ENCODE measurements at places on chromosomes 3 and 15.

- no peak for DNase-seq
Observed at GRCh38 chr3:69276884-69277283, 109.0 kb downstream of the FRMD4B start.

DNA sequence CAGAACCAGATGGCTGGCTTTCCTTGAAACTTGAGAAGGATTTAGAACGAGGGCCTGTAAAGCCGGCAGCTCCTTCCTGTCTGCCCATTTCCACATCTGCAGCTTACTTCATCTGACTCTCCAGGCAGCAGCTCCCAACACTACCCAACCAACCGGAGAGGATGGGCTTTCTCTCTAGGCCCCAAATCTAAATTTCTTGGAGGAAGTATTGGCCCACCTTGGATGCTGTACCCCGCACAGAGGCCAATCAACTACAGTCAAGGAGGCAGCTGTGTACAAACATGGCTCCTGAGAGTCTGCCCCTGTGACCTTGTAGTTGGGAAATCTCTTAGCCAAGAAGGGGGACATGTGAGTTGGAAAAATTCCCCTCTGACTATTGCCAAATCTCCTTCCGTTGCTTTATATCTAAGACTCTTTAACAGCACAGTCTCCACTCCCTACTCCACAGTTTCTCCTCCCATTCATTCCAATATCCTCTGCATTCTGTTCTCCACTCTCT, 8.0 kb upstream of the ACAP2 start:
- no peak for DNase-seq

GRCh38 chr3:28171962-28172361, 69.5 kb upstream of the CMC1 start:
- no peak for DNase-seq

DNA sequence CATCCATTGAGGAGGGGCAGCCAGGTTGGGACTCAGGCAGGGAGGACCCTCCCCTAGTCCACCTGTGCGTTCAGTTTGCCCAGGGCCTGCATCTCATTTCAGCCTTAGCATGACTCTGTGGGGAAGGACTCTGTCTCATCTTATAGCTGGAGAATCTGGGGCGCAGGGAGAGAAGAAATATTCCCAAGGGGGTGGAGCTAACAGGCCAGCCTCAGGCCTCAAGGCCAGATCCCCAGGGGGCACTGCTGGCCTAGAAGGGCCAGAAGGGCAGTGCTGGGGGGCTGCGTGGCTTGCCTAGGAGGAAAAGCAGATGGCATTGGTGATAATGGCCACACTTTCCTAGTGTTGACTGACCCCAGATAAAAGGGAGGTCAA, 10.9 kb downstream of the AMOTL2 start:
- no peak for DNase-seq

GRCh38 chr3:184320104-184320445, 5.7 kb downstream of the EIF4G1 start:
- DNase-seq = peak; percentile 98

DNA sequence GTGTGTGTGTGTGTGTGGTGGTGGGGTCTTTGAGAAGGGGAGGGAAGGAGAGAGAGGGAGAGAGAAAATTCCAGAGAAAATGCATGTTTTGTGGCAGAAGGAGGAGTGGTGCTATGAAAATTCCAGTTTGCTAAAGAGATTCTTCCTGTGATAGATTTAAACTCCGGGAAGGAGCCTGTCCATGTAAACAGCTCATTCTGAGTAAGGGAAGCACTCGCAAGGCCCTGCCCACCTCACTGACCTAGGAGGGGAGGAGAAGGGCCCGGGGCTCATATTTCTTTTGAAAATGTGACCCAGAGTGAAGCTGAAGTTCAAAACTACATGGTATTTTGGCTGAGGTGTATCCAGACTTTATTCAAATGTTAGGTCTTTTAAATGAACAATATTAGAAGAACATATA, 41.3 kb downstream of the ADAMTSL3 start:
- DNase-seq = no peak

- peak; percentile 24 for DNase-seq
Observed at GRCh38 chr3:11385326-11385725, 113.1 kb downstream of the ATG7 start.

DNA sequence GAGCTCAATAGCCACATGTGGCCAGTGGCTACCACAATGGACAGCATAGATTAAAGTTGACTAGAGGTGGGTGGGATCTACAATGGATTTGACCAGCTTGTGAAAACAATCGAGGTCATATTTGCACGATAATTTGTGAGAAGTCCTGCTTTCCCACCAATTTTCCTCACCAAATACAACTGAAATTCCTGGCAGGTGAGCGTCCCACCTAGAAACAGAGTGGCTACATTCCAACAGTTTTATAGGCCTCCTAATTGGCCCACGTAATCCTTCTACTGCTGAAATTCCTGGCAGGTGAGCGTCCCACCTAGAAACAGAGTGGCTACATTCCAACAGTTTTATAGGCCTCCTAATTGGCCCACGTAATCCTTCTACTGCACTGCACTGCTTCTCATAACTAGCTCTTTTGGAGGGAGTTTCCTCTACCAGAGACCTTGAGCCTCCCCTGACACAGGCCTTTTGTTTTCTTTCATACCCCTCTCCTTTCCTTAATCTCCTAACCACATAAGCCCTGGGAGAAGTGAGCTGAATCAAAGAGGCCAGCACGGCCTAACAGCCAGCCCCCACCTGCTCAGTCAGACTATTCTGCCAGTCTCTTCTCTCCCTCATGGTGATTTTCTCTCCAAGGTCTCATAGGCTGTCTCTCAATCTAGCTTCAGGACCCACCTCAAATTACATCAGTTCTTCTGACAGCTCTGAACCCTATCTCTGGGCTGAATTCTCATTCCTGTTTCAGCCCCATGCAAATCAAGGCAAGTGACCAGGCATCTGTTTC, 80.2 kb downstream of the BFSP2 start:
- no peak for DNase-seq

GRCh38 chr3:46931631-46932331, 44.8 kb downstream of the CCDC12 start:
- DNase-seq = peak; percentile 96

DNA sequence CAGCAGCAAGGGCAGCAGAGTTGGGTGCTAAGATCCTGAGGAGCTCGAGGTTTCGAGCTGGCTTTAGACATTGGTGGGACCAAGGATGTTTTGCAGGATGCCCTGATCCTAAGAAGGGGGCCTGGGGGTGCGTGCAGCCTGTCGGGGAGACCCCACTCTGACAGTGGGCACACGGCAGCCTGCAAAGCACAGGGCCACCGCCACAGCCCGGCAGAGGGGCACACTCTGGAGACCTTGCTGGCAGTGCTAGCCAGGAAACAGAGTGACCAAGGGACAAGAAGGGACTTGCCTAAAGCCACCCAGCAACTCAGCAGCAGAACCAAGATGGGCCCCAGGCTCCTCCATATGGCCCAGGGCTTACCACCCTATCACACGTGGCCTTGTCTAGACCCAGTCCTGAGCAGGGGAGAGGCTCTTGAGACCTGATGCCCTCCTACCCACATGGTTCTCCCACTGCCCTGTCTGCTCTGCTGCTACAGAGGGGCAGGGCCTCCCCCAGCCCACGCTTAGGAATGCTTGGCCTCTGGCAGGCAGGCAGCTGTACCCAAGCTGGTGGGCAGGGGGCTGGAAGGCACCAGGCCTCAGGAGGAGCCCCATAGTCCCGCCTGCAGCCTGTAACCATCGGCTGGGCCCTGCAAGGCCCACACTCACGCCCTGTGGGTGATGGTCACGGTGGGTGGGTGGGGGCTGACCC, 18.8 kb downstream of the SEC61A1 start:
- DNase-seq = no peak

- no peak for DNase-seq
Observed at GRCh38 chr3:23258110-23258509, 55.0 kb downstream of the UBE2E2 start.

DNA sequence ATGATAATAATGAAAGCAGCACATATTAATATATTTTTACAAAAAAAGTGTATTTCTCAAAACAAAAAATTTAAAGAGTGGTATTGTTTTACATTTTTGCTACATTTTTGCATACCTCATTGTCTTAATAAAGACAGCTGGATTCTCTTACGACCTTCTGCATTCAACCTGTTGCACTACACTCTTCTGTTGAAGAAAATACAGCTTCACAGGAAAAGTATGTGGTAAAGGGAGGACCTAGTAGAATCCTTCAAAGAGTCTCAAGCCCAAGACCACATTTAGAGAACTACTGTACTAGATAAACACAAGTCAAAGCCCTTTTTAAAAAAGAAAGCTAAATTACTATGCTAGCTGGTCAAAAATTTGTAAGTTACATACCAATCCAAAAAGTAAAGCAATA, 7.9 kb downstream of the ZNF280D start:
- DNase-seq = no peak

- DNase-seq = peak; percentile 30
Observed at GRCh38 chr3:46706771-46707582, 5.8 kb downstream of the TMIE start.

DNA sequence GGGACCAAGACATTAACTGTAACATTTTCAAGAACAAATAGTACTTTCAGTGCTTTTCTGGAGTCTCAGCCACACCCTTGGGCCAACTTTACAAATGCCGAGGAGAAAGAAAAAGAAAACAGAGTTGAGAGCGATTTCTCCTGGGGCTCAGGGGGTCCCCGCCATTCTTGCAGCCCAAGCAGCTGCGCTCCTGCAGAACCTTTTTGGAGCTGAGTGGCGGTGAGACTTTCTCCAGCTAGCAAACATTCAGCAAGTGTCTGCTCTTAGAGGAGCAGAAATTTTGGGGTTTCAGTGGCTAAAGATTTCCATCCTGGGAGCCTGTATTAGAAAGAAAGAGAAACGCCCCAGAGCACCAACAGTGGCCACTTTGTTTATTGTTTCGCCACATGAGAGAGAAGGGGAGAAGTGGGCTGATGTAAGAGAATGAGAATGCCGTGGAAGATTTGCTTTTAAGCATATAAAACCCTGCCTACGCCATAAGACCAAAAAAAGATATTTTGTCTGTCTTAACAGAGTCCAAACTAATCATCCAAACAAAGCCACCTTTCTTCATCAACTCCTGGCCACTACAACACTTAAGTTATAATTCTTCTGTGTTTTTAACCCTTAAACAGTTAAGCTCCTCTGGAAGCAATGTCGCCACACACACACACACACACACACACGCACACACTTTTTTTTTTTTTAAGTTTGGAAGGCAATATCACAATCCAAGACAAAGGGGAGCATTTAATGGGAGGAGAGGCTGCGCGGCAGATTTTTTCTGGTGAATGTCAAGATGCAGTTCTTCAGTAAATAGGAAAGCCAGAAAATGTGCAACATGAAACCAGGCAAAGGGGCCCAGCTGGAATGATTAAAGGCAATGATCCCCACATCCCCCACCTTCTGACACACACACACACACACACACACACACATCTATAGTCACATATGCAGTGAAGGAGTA, 19.2 kb downstream of the EID1 start:
- peak; percentile 81 for DNase-seq

GRCh38 chr3:190258634-190259033, 63.6 kb downstream of the CLDN1 start:
- DNase-seq = no peak

DNA sequence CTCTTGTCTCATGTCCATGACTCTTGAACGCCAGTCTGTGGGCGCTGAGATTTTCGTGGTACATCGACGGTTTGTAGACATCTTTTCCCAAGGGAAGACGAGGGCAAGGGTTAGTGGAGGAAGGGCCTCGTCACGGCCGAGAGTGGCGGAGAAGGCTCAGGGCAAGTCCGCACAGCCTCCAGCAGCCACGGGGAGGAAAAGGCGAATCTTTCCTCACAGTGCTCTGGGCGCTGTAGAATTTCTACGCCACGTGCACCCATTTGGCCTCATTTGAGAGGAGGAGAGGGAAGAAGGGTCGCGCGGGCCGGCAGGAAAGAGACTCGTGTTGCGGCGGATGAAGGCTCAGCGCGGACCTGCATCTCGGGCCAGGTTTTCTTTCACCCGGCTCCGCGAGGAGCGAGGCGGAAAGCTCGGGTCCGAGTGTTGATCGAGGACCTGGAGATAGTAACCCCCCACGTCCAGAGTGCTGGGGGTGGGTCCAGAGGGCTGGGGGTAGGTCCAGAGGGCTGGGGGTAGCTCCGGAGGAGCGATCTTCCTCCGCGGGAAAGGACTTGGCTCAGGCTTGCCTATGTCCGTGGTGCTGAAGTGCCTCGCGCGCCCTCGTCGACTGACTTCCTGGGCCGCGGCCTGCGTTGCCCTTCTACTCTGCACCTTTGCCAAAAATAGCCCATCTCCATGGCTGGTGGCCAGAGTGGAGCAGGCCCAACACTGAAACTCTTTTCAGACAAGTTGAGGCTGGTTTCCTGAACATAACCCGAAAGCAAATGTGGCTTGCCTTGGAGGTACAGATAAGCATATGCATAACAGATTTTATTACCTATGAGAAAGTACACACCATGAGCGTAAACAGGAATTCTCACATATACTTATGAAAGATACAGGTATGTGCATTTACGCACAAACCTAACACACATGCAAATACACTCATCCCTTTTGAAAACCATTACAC, 1.1 kb downstream of the SLC35G2 start:
- DNase-seq = no peak

GRCh38 chr3:62201438-62202035, 171.8 kb downstream of the FEZF2 start:
- DNase-seq = peak; percentile 73

GRCh38 chr3:11607816-11608215, 35.9 kb downstream of the VGLL4 start:
- DNase-seq = no peak

- no peak for DNase-seq
Observed at GRCh38 chr3:62370858-62371719, 2.3 kb downstream of the FEZF2 start.
